Stimulated activated CD8-positive, alpha-beta memory T cell treated with anti-CD3 and anti-CD28 coated beads, Interleukin-15, amount 100 ng/mL, for 1 hour (primary cell): ENCODE measurements at places on chromosomes 2 and 18.

DNA sequence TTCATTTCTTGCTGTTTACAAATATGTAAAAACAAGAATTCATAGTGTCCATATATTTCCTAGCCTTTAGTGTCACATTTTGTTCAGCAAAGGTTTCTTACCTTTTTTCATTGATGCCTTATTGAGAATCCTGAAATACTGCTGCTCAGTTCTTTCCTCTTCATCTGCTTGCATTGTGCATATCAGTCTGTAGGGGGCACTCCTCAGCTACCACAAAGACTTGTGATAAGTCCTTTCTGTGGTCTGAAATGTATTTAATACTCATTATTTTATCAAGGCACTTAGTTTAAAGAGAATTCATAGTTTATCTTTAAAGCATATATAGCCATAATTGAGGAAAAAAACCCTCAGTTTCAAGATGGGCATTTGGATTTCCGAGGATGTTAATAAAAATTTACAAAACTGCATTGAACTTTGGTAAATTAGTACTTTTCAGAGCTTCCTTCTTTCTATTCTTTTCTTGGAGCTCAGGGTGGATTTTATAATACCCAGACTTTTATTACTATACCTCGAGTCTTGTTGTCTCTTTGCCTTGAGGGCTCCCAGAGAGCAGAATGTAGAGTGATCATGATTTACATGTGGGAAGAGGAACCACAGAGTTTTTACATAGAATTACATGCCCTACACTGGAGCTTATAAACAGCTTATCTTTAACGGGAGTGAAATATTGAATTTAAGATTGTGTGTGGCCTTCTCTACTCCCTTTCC, 570.1 kb downstream of the PLCL1 start:
- DNase-seq, result no peak

- no peak for DNase-seq
Observed at GRCh38 chr2:15307526-15307925, 253.6 kb downstream of the NBAS start.

GRCh38 chr18:77360315-77361190, 110.9 kb downstream of the GALR1 start:
- DNase-seq, result no peak

DNA sequence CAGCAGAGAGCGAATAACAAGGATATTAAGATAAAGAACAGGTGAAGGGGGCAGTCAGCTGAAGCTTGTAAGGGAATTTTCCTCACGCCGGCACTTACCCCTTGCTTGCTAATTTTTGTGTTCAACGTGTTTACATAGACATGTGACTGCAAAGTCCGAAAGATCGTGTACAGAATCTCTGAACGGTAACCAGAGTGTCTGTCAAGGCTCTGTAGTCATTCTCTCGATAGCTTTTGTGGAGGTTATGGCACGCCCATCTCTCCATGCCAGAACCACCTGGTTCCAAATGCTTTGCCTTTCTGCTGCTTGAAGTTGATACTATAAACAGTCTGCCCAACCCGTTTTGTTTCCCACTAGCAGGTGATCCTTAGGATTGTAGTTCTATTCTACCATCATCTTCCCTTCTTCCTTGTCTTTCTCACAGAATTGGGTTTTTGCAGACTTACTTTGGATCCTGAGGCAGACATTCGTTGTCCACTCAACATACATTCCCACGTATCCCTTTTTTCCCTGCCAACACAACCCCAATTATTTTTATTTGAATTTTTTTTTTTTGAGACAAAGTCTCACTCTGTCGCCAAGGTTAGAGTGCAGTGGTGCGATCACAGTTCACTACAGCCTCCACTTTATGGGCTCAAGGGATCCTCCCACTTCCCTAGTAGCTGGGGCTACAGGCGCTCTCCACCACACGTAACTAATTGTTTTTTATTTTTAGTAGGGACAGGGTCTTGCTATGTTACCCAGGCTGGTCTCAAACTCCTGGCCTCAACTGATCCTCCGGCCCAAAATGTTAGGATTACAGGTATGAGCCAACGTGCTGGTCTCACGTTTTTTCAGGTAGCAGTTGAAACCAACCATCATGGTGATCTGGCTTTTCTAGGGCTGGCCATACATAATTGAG, 1.3 kb upstream of the USP34 start:
- no peak for DNase-seq

DNA sequence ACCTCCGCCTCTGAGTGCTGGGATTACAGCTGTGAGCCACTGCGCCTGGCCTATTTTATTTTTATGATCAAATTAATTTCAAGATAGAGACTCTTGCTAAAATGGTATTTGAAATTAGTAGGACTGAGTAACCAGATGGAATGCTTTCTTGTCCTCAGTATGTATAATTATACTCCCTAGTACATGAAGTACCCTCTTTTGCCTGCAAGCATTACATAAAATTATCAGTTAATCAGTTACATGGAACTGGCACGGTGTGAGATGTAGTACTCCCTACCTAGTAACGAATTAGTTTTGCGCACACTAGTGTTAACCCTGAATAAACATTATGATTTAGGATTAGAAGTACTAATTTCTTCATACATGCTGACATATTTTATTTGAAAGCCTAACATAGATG, 41.6 kb downstream of the RBBP8 start:
- no peak for DNase-seq

- DNase-seq, result no peak
Observed at GRCh38 chr2:219803294-219803693, 175.9 kb downstream of the SLC4A3 start.

- DNase-seq, result no peak
Observed at GRCh38 chr2:64593035-64593655, 60.6 kb downstream of the SERTAD2 start.

DNA sequence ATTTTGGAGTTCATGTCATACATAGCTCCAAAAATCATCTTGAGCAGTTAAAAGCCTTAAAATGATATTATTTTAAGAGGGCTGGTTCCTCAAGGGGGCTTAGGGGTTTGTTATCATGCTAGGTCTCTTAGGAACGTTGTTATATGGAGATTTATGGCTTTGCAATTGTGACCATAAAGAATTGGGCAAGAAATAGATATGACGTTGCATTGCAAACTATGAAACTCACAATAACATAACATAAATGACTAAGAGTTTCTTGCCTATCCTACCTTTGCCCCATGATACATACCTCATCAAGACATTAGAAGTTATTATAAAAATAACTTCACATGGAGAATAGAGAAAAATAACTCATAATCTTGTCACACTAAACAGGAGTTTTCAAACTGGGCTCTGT, 206.4 kb upstream of the SESTD1 start:
- no peak for DNase-seq

DNA sequence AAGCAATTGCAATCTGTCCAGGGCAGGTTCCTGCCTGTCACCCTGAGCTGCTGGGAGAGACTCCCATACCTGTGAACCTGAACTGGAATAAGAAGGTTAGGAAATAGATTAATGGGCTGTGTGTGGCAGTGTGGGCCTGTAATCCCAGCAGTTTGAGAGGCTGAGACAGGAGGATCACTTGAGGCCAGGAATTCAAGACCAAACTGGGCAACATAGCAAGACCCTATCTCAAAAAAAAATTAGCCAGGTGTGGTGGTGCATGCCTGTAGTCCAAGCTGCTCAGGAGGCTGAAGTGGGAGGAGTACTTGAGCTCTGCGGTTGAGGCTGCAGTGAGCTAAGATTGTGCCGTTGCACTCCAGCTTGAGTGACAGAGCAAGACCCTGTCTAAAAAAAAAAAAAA, 127.7 kb upstream of the DSEL start:
- DNase-seq, result no peak

- DNase-seq, result no peak
Observed at GRCh38 chr2:166125557-166125956, 2.3 kb downstream of the SCN1A start.

DNA sequence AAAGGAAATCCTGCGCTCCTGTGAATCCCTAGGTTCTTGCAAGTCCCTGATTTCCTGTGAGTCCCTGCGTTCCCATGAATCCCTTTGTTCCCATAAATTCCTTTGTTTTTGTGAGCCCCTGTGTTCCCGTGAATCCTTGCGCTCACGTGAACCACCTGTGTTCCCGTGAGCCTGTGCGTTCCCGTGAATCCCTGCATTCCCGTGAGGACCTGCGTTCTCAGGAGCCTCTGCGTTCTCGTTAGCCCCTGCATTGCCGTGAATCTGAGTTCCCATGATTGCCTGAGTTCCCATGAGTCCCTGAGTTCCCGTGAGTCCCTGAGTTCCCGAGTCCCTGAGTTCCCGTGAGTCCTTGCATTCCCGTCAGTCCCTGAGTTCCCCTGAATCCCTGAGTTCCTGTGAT, 71.5 kb downstream of the SNTG2 start:
- DNase-seq, result no peak

- DNase-seq, result no peak
Observed at GRCh38 chr2:51595836-51596235, 563.9 kb upstream of the NRXN1 start.

GRCh38 chr2:133171393-133172004, 396.8 kb downstream of the NCKAP5 start:
- DNase-seq, result no peak

- no peak for DNase-seq
Observed at GRCh38 chr2:188788621-188789020, 185.6 kb upstream of the COL3A1 start.

GRCh38 chr18:54263904-54264336, 5.4 kb upstream of the POLI start:
- no peak for DNase-seq

DNA sequence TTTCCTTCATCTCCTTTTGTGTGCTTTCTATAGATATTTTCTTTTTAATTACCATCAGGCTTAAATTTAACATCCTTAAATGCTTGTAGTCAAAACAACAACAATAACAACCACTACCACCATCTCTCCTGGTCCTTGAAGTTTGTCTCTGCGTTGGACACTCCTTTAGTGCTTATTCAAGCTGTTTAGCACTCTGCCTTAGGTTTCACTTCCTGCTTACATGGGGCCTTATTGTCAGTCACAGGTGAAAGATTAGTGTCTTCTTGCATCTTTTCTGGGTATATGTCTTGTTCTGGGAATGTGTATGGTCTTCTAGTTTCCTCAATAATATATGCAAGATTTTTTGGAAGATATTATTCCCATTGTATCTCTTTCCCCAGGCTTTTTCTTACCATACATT, 240.1 kb upstream of the NXPH2 start:
- DNase-seq, result no peak

DNA sequence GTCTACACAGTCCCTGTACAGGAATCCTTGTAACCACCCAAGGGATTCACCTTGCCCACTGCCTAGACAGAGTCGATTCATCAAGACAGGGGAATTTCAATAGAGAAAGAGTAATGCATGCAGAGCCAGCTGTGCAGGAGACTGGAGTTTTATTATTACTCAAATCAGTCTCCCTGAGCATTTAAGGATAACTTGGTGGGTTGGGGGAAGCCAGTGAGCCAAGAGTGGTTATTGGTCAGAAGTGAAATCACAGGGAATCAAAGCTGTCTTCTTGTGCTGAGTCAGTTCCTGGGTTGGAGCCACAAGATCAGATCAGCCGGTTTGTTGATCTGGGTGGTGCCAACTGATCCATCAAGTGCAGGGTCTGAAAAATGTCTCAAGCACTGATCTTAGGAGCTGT, 17.8 kb upstream of the FAM98A start:
- DNase-seq, result no peak

DNA sequence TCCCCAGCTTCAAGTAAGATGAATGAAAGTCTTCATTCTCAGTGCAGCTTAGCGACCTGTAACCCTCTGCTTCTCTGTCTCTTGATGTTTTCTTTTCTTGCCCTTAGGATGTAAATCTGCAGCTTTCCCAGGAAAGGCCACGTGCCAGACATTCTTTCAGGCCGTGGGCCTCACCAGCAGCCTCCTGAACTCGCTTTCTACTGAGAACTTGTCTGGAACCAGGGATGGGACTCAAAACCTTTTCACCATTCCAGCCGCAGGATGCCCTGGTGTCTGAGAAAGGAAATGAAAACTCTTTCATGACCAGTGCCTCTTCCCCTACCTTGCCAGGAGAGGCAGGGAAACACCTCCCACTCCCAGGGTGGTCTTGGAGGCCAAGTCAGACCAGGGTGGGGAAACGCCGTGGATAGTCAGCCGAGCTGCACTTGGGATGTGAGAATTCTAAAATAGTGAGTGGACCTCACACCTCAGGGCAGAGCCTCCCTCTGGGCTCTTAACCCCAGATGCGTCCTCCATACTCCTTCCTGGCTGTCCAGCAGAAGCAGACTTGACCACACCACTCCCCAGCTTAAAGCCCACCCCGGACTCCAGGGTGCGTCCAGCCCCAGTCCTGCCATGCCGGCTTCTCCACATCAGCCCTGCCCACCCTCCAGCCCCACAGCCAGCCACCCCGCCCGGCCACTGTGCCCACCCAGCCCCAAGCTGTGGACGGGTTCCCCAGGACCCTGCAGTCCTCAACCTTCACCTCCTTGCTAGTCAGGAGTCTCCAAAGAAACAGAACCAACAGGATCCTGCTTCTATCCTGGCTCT, 115.5 kb downstream of the TWIST2 start:
- DNase-seq, result no peak
